Inflammatory macrophage treated with lipopolysaccharide for 1 hour (primary cell): ENCODE measurements at places on chromosomes 11 and 22.
A peak's percentile ranks its signal among the peaks of the same experiment; 100 is the strongest.

GRCh38 chr11:76069001-76069400, 137.3 kb downstream of the WNT11 start:
- DNase-seq, result peak; percentile 40

DNA sequence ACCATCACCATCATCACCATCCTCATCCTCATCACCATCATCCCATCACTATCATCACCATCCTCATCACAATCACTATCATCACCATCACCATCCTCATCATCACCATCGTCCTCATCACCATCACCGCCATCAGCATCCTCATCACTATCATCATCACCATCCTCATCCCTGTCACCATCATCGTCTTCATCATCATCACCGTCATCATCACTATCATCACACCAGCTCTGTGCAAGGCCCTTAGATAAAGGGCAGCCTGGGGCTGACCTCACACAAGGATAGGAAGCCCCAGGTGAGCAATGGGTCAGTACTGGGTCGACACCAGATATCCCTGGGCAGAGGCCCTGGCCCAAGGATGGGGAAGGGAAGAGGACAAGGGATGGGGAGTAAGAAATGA, 16.1 kb downstream of the RTN4R start:
- DNase-seq, result no peak

DNA sequence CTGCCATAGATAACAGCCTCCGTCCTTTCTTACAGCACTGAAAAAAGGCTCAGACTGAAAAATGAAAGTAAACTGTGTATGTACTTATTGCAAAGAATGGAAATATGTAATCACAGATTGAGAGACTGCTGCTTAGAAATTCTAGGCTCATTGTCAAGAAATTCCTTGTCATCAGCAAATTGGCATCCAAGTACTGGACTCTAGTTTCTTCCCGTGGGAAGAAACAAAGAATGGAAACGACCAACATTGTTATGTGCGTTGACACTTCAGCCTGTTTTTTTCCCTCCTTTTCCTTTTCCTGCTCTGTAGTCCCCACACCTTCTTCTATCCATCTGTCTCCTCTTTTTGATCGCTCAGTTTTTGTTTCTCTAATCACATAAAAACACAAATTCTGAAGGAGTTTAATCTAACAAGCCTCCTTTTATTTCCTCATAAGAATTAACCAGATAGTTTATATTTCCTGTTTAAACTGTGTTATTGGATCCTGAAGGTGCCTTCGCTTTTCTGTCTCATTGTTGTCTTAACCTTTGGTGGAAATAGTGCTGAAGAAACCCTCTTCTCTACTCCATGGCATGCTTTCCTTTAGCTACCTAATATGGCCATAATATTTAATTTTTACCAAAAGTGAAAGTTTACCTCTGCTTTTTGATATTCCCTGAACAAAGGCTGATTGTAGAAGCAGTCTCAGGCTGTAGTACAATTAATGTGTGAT, 20.0 kb upstream of the CASP12 start:
- DNase-seq, result no peak

DNA sequence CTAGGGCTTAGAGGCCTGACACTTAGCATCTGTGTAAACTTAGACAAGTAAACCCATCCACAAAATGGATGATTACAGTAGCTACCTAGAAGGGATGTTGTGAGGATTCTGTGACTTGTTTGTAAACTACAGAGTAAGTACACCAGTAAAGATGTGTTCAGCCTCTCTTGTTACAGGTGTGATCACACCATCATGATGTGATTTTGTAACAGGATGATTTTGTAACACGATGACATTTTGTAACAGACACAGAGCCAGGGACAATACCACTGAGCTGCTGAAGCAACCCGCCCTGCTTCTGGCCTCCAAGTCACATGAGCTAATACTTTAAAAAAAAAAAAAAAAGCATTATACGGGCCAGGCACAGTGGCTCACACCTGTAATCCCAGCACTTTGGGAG, 17.0 kb downstream of the FADD start:
- DNase-seq, result no peak

GRCh38 chr11:95059046-95059445, 7.7 kb upstream of the SRSF8 start:
- no peak for DNase-seq

GRCh38 chr22:31678748-31679147, 16.7 kb upstream of the PISD start:
- DNase-seq, result no peak

DNA sequence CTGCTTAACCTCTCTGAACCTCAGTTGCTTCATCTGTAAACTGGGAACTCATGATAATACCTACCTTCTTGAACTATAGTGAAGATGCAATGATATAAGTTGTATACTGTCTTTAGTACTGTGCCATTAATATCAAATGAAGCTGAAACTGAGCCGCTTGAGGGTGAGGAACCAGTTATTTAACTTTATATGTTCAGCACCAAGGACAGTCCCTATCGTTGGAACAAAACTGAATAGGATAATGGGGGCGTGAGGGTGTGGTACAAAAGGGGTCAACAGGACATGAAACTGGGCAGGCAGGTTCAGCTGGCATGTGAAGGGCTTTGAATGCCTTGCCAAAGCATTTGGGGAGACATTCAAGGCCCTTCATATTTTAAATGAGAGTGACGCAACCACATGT, 112.6 kb downstream of the C11orf91 start:
- DNase-seq, result no peak

DNA sequence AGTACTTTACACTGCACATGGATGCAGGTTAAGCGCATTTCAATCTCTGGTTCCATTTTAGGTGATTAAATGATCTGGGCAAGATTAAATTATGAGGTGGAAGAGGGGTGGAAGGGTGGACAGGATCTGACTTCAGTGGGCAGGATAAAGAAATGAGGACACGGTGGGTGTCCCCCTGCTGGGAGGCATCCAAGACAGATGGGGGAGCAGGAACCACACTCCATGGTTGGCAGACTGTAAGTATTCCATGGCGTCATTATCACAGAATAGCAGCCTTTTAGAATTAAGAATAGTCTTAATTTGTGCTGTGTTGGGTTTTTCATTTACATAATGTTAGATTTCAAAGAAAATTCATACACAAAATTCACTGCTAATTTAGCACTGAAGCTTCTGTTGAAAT, 7.6 kb upstream of the SORL1 start:
- no peak for DNase-seq

GRCh38 chr11:78230161-78230877, 41.6 kb downstream of the USP35 start:
- DNase-seq, result no peak

GRCh38 chr22:25153961-25154666, 45.5 kb upstream of the CRYBB3 start:
- no peak for DNase-seq

- DNase-seq, result peak; percentile 26
Measured at GRCh38 chr11:33787076-33787475, 12.8 kb upstream of the FBXO3 start.

DNA sequence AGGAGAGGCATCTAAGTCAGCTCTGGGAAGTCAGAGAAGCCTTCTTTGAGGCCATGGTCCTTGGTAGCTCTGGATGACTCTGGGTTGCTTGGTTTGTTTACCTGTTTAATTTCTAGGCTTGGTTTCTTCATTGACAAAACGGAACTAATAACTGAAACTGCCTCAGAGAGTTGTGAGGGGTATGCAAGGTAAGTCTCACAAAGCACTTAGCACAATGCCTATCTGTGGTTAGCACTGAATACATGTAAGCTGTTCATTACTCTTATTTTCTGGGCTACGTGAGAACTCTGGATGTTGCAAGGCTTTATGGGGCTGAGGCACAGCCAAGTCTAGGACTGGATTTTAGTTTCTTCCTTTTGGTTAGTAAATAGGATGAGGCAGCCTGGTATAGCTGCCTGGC, 225.8 kb upstream of the NCAM1 start:
- DNase-seq, result no peak

DNA sequence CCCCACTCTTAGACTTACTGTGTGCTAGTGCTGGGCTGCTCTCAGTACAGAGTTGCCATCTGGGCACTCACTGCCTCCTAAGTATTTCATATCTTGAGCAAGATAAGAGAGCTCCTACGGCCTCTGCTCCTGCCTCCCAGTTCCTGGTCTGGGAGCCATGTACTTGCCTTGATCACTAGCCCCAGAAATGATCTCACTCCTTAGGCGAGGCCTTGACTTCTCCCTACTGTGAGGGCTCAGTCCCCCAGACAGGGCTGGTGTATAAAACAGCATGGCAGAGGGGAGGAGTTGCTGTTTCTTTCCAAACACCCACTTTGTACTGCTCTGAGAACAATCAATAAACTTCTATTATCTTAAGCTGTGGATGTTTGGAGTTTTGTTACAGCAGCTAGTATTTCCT, 47.4 kb upstream of the TP53I11 start:
- no peak for DNase-seq

DNA sequence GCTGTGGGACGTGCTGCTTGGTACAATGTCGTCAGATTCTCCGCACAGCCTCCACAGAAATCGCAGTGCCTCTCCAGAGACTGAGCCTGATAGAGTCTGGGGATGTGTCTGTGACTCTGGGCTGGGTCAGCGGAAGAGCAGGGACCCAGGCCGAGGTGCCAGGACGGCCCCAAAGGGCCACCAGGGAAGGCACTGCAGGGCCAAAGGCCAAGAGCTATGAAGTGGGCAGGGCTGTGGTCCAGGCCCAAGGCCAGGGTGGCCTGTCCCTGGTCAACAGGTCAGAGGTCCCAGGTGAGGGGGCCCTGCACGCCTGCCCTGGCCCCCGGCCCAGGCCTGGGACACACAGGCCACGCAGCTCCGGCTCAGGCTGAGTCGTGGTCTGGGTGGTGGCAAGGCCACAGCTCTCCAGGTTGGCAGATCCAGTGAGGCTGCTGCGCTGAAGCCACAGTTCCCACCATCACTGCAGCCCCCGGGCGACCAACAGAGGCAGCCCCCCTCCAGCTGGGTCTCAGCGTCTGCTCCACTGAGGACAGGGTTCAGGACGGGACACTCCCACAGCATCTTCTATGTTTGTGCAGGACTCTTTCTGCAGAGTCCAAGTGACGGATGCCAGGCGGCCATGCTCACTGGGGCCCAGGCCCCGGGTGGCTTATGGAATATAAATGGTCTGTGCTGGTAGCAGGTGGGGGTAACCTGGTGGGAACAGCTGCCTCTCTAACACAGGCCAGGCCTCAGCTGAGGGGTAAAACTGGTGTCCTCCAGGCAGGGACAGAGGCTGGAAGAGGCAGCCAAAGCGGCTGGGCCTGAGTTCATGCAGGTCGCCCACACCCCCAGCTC, 4.8 kb upstream of the PIM3 start:
- no peak for DNase-seq

DNA sequence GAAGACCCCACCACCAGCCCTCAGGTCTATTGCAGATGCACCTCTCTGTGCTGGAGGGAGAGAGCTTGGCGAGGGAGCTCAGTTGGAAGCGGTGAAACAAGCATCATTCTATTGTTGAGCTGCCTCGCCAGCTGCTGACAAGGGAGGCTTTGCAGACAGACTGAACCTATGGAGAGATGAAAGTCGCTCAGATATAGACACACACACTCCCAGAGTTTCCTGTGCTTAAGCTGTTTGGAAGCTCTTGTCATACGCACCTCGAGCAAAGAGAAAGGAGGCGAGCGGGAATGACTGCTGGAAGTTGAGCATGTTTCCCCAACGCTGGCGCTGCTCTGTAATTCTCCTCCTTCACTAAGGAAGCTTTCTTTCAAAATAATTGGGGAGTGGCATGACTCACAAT, 126.1 kb downstream of the TRIM29 start:
- DNase-seq, result no peak

DNA sequence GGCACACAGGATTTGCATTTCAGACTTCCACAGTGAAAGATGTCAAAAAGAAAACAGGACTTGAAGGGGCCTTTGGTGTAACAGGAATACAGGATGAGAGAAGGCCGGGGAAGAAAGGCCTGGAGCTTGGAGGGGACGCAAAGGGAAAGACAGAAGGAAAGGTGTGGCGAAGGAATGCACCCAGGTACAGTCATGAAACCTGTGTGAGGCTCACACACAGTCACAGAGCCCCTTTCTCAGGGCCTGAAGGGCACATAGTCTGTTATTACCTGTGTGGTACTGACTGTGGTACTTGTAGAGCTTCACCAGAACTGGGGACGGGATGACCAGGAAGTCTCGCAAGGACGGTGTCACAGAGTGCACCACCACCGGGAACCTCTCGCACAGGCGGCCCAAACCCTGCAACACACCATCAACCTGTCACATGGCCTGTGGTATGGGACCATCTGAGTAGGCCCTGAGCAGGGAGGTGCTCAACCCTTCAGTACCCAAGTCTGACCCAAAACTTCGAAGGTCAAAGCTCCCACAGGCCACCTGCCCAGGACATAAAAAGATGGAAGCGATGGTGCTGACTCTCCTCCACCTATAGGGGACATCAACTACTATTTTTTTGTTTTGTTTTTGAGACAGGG, 29.1 kb downstream of the SERPIND1 start:
- DNase-seq, result no peak

- peak; percentile 96 for DNase-seq
Measured at GRCh38 chr11:86069408-86070101, 671 bp upstream of the PICALM start.
